PC-9 (cell line): ENCODE measurements at places on chromosomes 12 and 14. TPM values are rescaled to one million over a fixed set of nuclear protein-coding genes. Genes with fewer than 3 reads are reported as not detected.

GRCh38 chr12:7555752-7556151, 52.2 kb upstream of the CD163 start:
- peaks cover 10% of the 10 kb centered on the region for H3K4me1 ChIP-seq
- no peaks in the 10 kb centered on the region for H3K27me3 ChIP-seq
- no peaks in the 10 kb centered on the region for H3K36me3 ChIP-seq
- H3K27ac ChIP-seq = peak overlapping the region; percentile 30; the same call in 1 of the 2 replicates
- peak; percentile 52 for DNase-seq

DNA sequence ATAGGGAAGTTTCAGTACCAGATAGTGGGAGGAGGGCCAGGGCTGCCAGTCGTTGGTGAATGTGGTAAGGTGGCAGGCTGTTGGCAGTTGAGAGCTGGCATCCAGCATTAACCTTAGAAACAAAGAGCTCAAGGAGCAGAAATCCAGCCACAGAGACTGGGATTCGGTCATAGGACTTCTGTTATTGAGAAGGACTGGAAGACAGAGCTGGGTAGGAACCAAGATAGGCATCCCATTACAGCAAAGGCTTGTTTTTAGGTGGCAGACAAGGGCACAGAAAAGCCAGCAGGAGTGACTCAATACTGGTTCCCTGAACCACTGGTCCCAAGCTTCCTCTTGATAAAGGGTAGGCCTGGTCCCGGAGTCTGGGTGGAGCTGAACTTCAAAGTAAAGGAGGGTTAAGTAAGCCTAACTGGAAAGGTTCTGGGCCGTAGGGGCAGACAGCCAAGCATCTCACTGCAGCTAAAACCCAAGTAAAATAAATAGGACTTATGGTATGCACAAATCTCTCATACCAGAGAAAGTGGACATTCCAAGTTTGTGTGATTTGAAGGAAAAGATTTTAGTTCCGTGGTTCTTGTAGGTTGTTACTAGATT, 147.9 kb downstream of the ETV6 start:
- peaks cover 55% of the 10 kb centered on the region for H3K4me1 ChIP-seq
- H3K27me3 ChIP-seq = no peaks in the 10 kb centered on the region
- peak overlapping the region; percentile 95 for H3K27ac ChIP-seq
- no peaks in the 10 kb centered on the region for H3K36me3 ChIP-seq
- DNase-seq = no peak

GRCh38 chr14:66680216-66680615, 172.3 kb downstream of the GPHN start:
- H3K4me3 ChIP-seq = no peak overlapping the region
- H3K36me3 ChIP-seq = no peaks in the 10 kb centered on the region
- H3K4me1 ChIP-seq = no peaks in the 10 kb centered on the region
- H3K27me3 ChIP-seq = no peaks in the 10 kb centered on the region
- DNase-seq = no peak
- H3K27ac ChIP-seq = no peak overlapping the region

GRCh38 chr12:116259800-116260577, 17.5 kb downstream of the MED13L start:
- no peak overlapping the region for H3K4me3 ChIP-seq
- H3K4me1 ChIP-seq = peaks cover 4% of the 10 kb centered on the region
- H3K36me3 ChIP-seq = no peaks in the 10 kb centered on the region
- no peak for DNase-seq
- H3K27ac ChIP-seq = no peak overlapping the region

DNA sequence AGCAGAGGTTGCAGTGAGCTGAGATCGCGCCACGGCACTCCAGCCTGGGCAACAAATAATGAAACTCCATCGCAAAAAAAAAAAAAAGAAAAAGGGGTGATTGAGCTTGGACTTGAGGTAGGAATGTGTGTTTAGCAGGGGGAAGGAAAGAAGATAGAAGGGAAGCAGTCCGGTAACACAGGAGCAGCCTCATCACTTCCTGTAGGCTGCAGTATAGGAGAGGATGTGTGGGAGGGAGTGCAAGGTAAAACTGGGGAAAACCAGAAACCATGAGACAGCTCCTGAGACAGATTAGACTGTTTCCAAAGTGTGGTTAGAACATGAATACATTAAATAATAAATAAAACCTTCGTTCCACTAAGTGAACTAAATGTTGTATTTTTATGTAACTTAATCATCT, 49.2 kb downstream of the FGD4 start:
- H3K4me1 ChIP-seq = peaks cover 45% of the 10 kb centered on the region
- no peak overlapping the region for H3K4me3 ChIP-seq
- no peak for DNase-seq
- no peak overlapping the region for H3K27ac ChIP-seq
- no peaks in the 10 kb centered on the region for H3K36me3 ChIP-seq

DNA sequence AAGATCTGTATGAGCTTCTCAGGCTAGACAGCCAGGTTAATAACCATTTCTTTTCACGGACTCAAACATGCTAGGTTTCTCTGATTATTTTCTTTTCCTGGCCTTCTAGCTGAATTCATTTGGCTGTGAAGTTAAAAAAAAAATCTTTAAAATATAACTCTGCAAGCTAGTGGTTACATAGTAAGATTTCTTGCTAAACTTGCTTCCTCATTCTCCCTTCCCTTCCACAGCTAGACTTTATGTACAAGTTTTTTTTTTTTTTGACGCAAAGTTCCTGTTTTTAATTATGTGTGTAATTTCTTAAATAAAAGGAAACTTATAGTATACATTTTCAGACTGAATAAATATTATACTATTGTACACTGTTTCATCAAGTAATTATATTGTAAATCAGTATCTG, 145.4 kb downstream of the TMTC2 start:
- no peaks in the 10 kb centered on the region for H3K36me3 ChIP-seq
- H3K4me3 ChIP-seq = no peak overlapping the region
- DNase-seq = no peak
- H3K27ac ChIP-seq = no peak overlapping the region
- H3K4me1 ChIP-seq = 0 out of 2 replicates have a peak, but pooled peaks cover 3% of the 10 kb centered on the region
- no peaks in the 10 kb centered on the region for H3K27me3 ChIP-seq

DNA sequence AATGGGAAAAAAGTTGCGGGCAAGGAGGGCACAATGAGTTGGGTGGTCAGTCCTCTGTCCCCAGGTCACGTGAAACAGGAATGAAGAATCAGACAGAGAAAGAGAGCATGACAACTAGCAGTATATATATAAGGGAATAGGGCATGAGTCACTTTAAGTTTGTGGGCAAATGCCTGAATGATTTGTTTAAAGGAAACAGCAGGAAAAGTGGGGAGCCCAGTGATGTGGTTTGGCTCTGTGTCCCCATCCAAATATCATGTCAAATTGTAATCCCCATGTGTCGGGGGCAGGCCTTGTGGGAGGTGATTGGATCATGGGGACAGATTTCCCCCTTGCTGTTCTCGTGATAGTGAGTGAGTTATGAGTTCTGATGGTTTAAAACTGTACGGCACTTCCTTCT, 195.3 kb upstream of the IGF1 start:
- no peak overlapping the region for H3K4me3 ChIP-seq
- no peaks in the 10 kb centered on the region for H3K4me1 ChIP-seq
- no peaks in the 10 kb centered on the region for H3K36me3 ChIP-seq
- no peak overlapping the region for H3K27ac ChIP-seq
- no peaks in the 10 kb centered on the region for H3K27me3 ChIP-seq

DNA sequence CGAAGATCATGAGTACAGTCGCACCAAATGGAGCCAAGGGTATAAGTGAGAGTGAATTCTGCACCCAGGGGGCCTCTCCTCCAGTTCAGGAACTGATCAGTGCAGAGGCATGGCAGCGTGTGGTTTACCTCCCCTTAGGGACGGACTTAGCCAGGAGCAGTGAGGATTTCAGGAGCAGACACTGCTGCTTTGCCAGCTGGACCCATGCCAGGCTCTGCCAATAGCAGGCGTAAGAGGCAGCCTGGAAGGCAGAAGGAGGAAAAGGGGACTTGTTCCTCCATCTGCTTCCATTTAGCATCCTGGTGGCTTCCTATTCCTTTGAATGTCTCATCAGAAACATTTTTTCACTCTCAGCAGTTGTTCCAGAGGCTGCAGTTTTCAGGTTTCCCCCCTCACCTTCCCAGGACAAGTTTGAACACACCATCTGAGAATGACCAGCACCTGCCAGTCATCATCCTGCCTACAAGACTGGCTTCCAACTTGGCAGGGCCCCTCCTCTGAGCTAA, 137.0 kb upstream of the LMNTD1 start:
- no peak overlapping the region for H3K4me3 ChIP-seq
- H3K4me1 ChIP-seq = no peaks in the 10 kb centered on the region
- no peaks in the 10 kb centered on the region for H3K36me3 ChIP-seq

GRCh38 chr14:101812071-101812470, 50.6 kb downstream of the PPP2R5C start:
- peaks cover 28% of the 10 kb centered on the region for H3K4me1 ChIP-seq
- peak overlapping the region; percentile 14; the same call in 1 of the 2 replicates for H3K4me3 ChIP-seq
- DNase-seq = no peak
- H3K36me3 ChIP-seq = peaks cover 25% of the 10 kb centered on the region; the same call in 1 of the 2 replicates

GRCh38 chr12:103313894-103314293, 181.9 kb downstream of the C12orf42 start:
- 0 out of 2 replicates have a peak, but pooled peaks cover 4% of the 10 kb centered on the region for H3K27me3 ChIP-seq
- no peaks in the 10 kb centered on the region for H3K4me1 ChIP-seq
- no peak for DNase-seq
- H3K36me3 ChIP-seq = no peaks in the 10 kb centered on the region

Gene NDUFA9
- total RNA-seq = 139 and 192 TPM in 2 replicates

Gene GLTP
- total RNA-seq = 30.3 and 31.8 TPM in 2 replicates
